T-helper 1 cell treated with Interleukin-12 subunit alpha and Interleukin-12 subunit beta and Interleukin-4 antibody, amounts not matched to agents 30 ng/mL and 1 ng/mL, for 36 hours (primary cell): ENCODE measurements at places on chromosomes 16 and 17. TPM values are rescaled to one million over a fixed set of nuclear protein-coding genes. Genes with fewer than 3 reads are reported as not detected.

SOX15 gene
- 0.20 and 0.27 TPM in 2 replicates for total RNA-seq

HOXB6 gene
- total RNA-seq, result 0.20 and 0.25 TPM in 2 replicates

DHODH gene
- total RNA-seq, result 11.2 and 11.4 TPM in 2 replicates

FAM234A gene
- 17.1 and 23.2 TPM in 2 replicates for total RNA-seq

GPRC5B gene
- total RNA-seq, result 0.22 TPM in 1 of 2 replicates, not detected in the other

PTGES3L gene
- 0.63 and 0.81 TPM in 2 replicates for total RNA-seq

ULK2 gene
- total RNA-seq, result 11.2 and 13.6 TPM in 2 replicates

SPN gene
- total RNA-seq, result 381 and 388 TPM in 2 replicates

TMEM208 gene
- total RNA-seq, result 52.6 and 52.9 TPM in 2 replicates

ERN2 gene
- total RNA-seq, result not detected in 2 replicates

KRT40 gene
- not detected in 2 replicates for total RNA-seq

HS3ST3B1 gene
- 51.0 and 53.9 TPM in 2 replicates for total RNA-seq

LHX1 gene
- total RNA-seq, result 0.07 and 0.29 TPM in 2 replicates

NGFR gene
- 0.12 and 0.17 TPM in 2 replicates for total RNA-seq

METRNL gene
- total RNA-seq, result 14.7 and 15.0 TPM in 2 replicates

MYH2 gene
- not detected in 2 replicates for total RNA-seq

CD300LG gene
- not detected in 2 replicates for total RNA-seq

MED1 gene
- total RNA-seq, result 63.1 and 63.5 TPM in 2 replicates

CACNA1H gene
- total RNA-seq, result 0.24 and 0.25 TPM in 2 replicates

RAPGEFL1 gene
- total RNA-seq, result 7.4 and 9.6 TPM in 2 replicates

PLA2G10 gene
- not detected in 2 replicates for total RNA-seq

GRAPL gene
- 22.9 and 23.2 TPM in 2 replicates for total RNA-seq

CLDN7 gene
- 0.12 and 0.49 TPM in 2 replicates for total RNA-seq

OR1A1 gene
- total RNA-seq, result not detected in 2 replicates

CD300H gene
- total RNA-seq, result not detected in 2 replicates

CEP20 gene
- 43.7 and 46.5 TPM in 2 replicates for total RNA-seq

CRHR1 gene
- total RNA-seq, result not detected in 2 replicates

HSD3B7 gene
- 9.0 and 10.6 TPM in 2 replicates for total RNA-seq

AOC2 gene
- total RNA-seq, result 2.6 TPM in 2 replicates

CLN3 gene
- 53.8 and 54.9 TPM in 2 replicates for total RNA-seq

C1QL1 gene
- total RNA-seq, result 0.27 and 0.59 TPM in 2 replicates

KRT31 gene
- total RNA-seq, result not detected in 2 replicates

NACA2 gene
- 0.37 TPM in 1 of 2 replicates, not detected in the other for total RNA-seq

SEC14L1 gene
- 94.3 and 98.0 TPM in 2 replicates for total RNA-seq

ADAM11 gene
- total RNA-seq, result 0.32 TPM in 2 replicates

KRT33B gene
- total RNA-seq, result not detected in 2 replicates

C1QTNF1 gene
- total RNA-seq, result 0.12 TPM in 1 of 2 replicates, not detected in the other

KRTAP1-1 gene
- total RNA-seq, result not detected in 2 replicates

NTN1 gene
- total RNA-seq, result 0.10 TPM in 1 of 2 replicates, not detected in the other

KRTAP4-5 gene
- total RNA-seq, result not detected in 2 replicates

CXCL16 gene
- total RNA-seq, result 3.3 and 4.4 TPM in 2 replicates

KRT10 gene
- 21.0 and 25.6 TPM in 2 replicates for total RNA-seq

ASB16 gene
- 0.56 TPM in 1 of 2 replicates, not detected in the other for total RNA-seq

HID1 gene
- total RNA-seq, result 0.61 and 1.2 TPM in 2 replicates

C17orf100 gene
- total RNA-seq, result 2.0 and 2.3 TPM in 2 replicates

CD300LB gene
- not detected in 2 replicates for total RNA-seq

KRT39 gene
- not detected in 2 replicates for total RNA-seq

CAPNS2 gene
- 0.20 TPM in 1 of 2 replicates, not detected in the other for total RNA-seq

ZNF205 gene
- total RNA-seq, result 0.15 TPM in 1 of 2 replicates, not detected in the other

KRT28 gene
- total RNA-seq, result not detected in 2 replicates

HS3ST6 gene
- total RNA-seq, result not detected in 2 replicates

CTRB1 gene
- not detected in 2 replicates for total RNA-seq

CCL8 gene
- not detected in 2 replicates for total RNA-seq

SDR42E2 gene
- total RNA-seq, result 0.10 and 0.20 TPM in 2 replicates

PRSS53 gene
- total RNA-seq, result 4.1 and 5.5 TPM in 2 replicates
